Lower leg skin (tissue), 4 donors: ENCODE measurements at places on chromosomes 12 and 14. TPM values are rescaled to one million over a fixed set of nuclear protein-coding genes. Genes with fewer than 3 reads are reported as not detected.

DNA sequence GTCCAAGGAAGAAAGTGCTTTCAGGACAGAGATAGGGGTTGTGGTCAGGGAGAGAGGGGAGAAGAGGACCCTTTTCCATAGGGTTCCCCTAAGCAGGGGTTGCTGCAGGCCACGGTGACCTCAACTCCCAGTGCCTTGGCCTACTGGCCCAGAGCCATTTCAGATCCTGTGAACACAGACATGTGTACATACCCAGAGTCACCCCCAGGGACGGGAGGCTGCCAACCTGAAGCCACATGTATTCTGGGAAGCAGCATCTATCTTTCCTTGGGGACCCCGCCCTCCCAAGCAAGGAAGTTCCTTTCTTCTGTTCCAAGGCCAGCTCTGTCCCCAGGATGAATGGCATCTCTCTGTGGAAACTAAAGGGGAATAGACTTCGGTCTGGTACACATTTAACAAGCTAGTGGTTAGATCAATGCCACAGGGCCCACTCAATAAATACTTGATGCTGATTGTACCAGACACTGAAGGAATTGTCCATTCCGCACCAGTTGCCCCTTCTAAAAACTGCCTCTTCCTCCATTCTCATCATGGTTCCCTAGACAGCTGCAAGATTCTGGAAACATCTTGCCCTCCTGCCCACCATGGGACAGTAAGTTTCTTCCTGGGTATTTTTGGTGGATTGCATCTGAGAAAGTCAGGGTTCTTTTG is 25.2 kb upstream of the DGLUCY start:
- DNase-seq = no peak

Gene WNT1
- not detected for total RNA-seq

GRCh38 chr14:87131879-87132278 is 861.1 kb downstream of the GALC start:
- no peak for DNase-seq

GRCh38 chr14:73266317-73266716 is 29.0 kb downstream of the PAPLN start:
- no peak for DNase-seq

Gene PTGDR
- total RNA-seq = 2.8 TPM

Gene FBLN5
- total RNA-seq = 128 TPM

GRCh38 chr14:74248017-74248416 is 8.8 kb downstream of the VSX2 start:
- no peak for DNase-seq

Gene KLHDC2
- 89.1 TPM for total RNA-seq

Gene CLEC2A
- total RNA-seq = 80.5 TPM

DNA sequence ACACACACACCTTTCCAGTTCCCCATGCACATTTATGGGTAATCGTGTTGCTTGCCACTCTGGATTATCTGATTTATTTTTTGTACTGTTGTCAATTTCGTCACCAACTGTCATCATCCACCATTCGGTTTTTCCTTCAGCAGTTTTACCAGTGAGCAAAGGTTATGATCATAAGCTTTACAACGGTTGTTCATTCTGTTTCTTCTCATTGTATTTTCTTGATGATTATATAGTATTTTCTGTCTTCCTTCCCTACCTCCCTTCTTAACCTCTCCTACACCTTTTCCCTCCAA is 680 bp downstream of the NECAP1 start:
- no peak for DNase-seq

- DNase-seq = no peak
These were observed 30.6 kb upstream of the RPLP0 start for GRCh38 chr12:120231316-120232011.

Gene PLBD1
- total RNA-seq = 64.1 TPM

- DNase-seq = no peak
These were observed 41.0 kb downstream of the CMKLR1 start for GRCh38 chr12:108297895-108298760.

Gene ANO6
- 36.3 TPM for total RNA-seq

Gene NKX2-1
- total RNA-seq = not detected

DNA sequence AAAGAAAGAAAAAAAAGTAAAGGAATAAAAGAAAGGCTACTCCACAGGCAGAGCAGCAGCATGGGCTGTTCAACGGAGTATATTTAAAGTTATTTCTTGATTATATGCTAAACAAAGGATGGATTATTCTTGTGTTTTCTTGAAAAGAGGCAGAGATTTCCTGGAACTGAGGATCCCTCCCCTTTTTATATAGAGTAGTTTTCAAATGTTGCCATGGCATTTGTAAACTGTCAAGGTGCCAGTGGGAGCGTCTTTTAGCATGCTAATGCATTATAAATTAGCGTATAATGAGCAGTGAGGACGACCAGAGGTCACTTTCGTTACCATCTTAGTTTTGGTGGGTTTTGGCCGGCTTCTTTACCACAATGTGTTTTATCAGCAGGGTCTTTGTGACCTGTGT is 383.0 kb downstream of the PCNX1 start:
- DNase-seq = no peak

DNA sequence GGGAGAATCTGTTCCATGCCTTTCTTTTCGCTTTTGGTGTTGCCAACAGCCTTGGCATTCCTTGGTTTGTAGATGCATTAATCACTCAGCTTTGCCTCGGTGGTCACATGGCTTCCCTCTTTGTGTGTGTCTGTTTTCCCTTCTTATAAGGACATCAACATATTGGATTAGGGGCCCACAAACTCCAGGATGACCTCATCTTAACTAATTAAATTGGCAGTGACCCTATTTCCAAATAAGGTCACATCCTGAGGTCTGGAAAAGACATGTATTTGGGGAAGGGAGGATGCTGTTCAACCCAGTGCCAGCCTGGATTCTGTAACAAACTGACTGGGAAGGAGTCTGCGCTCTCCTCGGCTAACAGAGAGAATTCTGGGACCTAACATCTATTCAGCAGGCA is 365.7 kb upstream of the FKBP4 start:
- no peak for DNase-seq

DNA sequence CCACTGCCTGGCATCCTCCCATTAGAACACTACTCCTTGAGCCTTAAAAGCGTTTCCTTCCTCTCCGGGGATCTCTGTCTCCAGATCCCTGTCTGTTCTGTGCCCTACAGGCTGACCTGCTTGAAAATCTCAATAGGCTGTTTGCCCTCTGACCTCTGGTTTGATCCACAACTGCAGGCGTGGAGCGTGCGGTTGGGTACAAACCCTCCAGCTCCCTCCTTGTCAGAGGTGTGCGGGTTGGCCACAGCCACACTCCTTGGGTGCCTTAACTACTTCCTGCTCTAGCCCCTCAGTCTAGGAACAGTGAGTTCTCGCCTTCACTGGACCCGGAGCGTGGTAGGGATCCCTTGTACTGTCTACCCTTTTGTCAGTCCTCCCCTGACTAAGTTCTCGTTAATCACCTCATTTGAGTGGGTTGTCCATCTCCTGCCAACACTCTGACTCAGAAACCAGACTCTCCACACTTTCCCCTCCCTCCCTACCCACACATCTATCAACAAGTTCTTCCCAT is 33.1 kb downstream of the CMKLR1 start:
- DNase-seq = peak; percentile 34

- no peak for DNase-seq
These were observed 134.4 kb upstream of the FGD4 start for GRCh38 chr12:32264961-32265360.

DNA sequence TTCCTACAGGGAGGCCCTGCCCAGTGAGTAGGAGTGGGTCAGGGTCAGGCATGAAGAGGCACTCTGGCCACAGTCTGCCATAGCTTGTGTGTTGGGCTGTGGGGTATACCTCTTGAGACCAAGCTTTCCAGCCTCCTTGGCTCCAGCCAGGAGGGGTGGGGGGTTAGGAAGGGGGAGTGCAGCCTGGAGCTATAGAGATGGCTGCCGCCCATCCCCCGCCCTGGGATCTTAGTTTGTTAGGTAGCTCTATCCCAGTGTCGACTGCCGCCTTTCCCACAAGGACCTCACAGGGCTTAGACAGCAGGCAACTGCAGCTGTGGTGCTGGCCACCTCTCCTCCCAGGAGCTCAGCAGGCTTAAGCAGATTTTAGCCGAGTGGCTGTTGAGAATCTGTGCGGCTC is 216.4 kb downstream of the PLCZ1 start:
- no peak for DNase-seq

DNA sequence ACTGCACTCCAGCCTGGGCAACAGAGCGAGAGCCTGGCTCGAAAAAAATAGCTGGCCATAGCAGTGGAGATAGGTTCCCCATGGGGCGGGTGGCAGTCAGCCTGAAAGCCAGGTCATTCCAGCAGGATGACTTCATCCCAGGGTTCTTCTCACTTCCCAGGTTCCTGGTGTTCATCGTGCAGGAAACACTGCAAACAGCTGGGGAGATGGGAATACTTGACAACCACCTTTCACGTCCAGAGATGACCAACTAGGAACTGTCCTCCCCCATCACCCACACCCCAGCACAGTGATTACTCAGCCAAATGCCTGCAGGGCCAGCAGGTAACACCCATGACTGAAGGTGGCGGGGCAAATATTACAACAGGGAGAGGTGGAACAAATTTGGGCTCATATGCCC is 1.7 kb downstream of the VSIG10 start:
- DNase-seq = no peak

GRCh38 chr12:2453761-2454090 is 341.0 kb upstream of the FKBP4 start:
- no peak for DNase-seq

GRCh38 chr14:53109105-53110041 is 43.8 kb downstream of the DDHD1 start:
- no peak for DNase-seq

GRCh38 chr14:92587700-92588085 is 74.1 kb downstream of the RIN3 start:
- DNase-seq = no peak

Gene CATSPERB
- 0.26 TPM for total RNA-seq

Gene DBX2
- total RNA-seq = 0.91 TPM

DNA sequence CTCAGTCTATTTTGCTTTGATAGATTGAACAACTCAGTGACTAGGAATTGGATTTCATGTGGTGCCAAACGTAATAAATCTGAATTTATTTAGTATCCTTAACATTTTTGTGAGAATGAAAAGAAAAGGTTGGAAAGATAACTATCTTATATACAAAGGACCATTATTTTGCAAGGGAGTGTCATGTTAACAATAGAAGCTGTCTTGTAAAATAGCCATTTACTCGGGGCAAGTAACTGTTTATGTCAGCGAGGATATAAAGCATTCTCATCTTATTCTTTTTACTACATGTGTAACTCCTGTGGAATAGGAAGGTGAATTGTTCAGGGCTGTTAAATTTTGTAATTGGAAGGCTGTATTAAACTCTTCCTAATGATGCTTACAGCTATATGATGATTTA is 5.9 kb downstream of the RERGL start:
- no peak for DNase-seq

Gene C14orf39
- not detected for total RNA-seq

Gene MYL2
- not detected for total RNA-seq

DNA sequence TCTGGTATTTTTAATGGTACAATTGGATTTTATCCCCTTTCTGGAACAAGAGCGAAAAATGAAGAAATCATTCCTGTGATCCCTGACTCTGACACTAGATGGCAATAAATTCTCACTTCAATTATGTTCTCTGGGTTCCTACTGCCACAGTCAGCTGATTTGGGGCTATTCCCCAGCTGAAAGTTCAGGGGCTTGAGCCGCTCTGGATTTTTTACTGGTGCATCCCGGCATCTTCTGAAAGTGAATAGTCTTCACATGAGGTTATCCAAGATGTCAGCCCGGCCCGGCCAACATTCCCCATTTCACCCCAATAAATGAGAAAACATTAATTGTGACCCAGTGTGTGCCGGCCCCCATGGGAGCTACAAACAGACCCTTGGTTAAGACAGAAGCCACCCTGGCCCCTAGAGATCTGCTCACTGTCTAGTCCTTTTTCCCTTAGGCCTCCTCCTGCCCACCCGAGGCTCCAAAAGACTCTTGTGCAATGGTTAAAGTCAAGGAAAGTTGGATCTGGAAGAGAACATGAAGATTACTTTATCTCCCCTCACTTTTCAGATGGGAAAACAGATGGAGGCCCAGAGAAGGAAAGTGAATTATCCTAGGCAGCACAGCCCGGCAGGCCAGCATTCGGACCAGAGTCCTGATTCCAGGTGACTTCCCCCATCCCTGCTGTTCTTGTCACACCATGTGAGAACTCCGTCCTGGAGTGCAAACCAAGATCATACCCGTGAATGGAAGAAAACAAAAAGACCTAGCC is 20.8 kb downstream of the CKAP4 start:
- DNase-seq = no peak

Gene BICD1
- 2.6 TPM for total RNA-seq

DNA sequence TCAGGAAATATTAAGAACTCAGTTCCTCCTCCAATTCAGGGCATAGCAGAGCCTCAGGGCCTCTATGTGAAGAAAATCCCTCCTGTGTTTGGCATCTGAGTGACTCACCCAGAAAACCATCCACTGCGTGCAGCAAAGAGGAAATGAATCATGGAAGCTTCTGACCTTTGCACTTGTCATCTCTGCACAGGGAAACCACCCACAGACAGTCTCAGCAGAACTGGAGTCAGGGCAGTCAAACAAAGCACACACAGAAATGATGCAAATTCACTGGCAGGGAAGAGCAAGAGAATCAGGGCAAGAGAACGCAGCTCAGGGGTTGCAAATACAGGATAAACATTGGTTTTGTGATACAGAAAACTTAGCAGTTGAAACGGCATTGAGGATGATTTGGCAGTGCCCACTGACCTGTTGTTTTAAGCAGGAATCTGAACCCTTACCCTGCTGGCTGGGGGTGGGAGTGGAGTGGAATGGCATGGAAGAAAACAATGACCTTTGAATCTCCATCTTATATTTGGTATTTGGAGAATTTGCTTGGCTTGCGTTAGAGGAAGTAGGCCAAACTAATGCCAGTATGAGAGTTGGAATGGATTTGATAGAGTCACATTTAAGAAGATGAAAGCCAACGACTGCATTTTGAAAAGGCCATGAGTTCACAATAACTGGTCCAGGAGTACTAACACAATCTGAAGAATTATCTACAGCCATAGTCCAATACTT is 53.5 kb downstream of the PHLDA1 start:
- peak; percentile 77 for DNase-seq

Gene SLCO1B1
- total RNA-seq = not detected

- no peak for DNase-seq
These were observed 34.2 kb downstream of the DAO start for GRCh38 chr12:108914121-108914531.

- no peak for DNase-seq
These were observed 12.3 kb upstream of the DYNLL1 start for GRCh38 chr12:120483621-120484020.

Gene P2RX2
- total RNA-seq = not detected
